ENCODE measurements at places on chromosomes 4 and X. TPM values are rescaled to one million over a fixed set of nuclear protein-coding genes. Genes with fewer than 3 reads are reported as not detected.

DNA sequence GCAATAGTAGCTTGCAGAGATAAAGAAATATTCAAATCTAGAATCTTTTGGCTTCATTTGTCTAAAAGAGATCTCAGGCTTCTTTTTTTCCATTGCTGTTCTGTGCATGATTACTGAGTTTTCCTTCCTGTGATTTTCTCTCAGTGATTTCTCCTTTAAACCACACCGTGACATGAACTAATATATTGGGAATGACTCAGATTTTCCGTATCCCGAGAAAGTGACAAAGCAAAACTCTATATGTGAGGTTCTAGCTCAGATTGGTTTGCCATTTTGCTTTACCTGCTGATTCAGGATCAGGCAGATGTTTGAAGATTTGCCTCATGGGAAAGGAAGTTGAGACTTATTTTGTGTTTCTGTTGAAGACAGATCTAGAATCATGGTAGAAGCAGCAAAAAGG, 59.4 kb downstream of the MTHFD2L start:
- no peak for DNase-seq

DNA sequence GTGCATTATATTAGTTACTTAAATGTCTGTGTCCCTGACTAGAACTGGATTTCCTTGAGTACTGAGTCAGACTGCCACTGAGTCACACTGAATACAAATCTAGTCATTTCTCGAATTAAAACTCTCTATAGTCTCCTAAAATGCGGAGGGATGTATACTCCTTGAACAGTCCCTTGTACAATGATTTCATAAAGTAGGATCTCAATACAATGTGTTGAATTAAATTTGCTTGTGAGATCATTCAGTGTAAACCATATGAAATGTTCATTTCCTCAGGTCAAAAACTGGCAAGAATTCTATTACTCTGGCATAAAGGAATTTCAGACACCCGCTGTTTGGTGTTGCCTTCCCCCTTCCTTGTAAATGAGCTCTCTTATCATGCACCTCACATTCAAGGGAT, 17.5 kb upstream of the FAM241A start:
- no peak for DNase-seq

DNA sequence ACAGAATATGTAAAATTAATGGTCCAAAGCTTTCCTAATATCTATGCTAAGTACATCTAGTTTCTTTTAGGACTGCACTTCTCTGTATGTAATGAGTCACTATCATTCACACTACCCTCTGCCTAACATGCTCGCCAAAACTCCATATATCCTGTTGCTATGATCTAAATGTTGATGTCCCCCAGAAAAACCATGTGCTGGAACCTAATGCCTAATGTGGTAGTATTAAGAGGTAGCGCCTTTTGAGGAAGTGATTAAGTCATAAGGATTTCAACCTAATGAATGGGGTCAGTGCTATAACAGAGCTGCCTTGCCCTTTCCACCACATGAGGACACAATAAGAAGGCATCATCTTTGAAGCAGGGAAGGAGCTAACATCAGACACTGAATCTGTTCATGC, 34.9 kb upstream of the NFKB1 start:
- no peak for DNase-seq

DNA sequence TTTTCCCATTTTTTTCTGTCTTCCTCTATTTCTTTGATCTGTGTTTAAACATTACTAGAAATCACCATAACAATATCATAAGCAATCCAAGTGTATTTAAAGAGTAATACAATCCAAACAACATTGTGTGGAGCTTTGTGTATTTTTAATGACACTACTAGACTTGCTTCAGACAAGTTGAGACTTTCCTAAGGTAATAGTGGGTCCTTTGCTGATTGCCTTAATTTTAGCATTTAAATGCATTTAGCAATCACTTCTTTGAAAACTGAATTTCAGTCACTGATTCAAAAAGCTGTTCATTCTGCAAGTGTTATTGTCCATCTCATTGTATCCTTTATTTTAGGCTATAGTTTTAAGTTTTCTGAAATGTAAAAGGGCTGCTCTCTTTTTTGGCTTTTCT, 804.8 kb downstream of the ADGRL3 start:
- no peak for DNase-seq

- no peak for DNase-seq
These were observed 41.0 kb upstream of the UGT2B17 start for GRCh38 chr4:68617003-68617698.

- no peak for DNase-seq
These were observed 11.4 kb downstream of the WDFY3 start for GRCh38 chr4:84954982-84955567.

DNA sequence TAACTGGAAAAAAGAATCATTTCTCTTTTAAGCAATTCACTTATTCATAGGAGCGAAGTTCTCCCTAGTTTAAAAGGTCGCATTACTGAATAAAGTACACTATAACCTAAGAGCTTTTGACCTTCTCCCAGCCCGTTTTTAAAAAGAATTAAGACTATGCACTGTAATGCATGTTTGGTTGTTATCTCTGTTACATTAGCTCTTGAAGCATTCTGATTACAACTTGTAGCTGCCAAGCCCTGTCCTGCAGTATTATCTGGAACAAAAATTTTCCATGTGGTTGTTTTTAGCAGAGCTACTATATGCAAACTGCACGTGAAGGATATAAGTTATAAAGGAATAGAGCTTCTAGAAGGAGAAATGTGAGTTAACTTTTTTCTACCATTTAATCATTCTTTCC, 8.1 kb downstream of the GAB1 start:
- DNase-seq: no peak

DNA sequence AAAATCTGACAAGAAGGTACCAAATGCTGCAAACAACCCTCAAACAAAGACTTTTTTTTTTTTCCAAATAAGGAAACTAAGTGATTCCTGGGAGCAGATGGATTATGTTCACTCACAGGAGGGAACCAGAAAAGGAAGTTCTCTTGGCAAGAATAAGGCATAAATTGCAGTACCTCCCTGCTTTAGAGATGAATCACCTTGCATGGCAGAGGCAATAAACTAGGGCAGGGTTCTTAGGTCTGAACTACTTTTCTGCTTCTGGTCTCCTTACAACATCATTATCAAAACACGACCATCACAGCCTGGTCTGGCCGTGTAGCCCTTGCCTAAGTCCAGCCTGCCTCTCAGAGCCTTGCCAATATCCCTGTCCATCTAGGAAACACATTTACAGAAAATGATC, 6.3 kb downstream of the TMEM31 start:
- no peak for DNase-seq

DNA sequence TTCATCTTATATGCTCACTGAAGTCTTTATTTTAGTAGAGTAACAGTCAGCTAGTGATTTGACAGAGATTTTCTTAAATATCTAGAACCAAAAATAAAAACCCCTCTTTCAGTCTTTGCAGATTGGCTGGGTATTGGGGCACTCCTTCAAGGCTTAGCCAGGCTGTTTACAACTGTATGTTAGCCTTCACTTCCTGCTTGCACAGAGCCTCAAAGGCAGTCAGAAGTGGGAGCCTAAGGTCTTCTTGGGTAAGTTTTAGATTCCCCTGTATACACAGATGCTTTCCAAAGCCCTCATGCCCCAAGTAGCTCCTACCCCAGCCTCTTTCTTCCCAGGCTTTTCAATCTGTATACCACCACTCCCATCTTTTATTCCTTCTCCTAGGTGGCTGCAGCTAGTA, 136.1 kb upstream of the STIM2 start:
- no peak for DNase-seq

GRCh38 chrX:138986866-138987265, 275.3 kb upstream of the FGF13 start:
- DNase-seq: no peak

GRCh38 chr4:70722199-70722791, 531 bp downstream of the RUFY3 start:
- DNase-seq: no peak

GRCh38 chr4:81648576-81649275, 177.0 kb upstream of the RASGEF1B start:
- DNase-seq: no peak

DNA sequence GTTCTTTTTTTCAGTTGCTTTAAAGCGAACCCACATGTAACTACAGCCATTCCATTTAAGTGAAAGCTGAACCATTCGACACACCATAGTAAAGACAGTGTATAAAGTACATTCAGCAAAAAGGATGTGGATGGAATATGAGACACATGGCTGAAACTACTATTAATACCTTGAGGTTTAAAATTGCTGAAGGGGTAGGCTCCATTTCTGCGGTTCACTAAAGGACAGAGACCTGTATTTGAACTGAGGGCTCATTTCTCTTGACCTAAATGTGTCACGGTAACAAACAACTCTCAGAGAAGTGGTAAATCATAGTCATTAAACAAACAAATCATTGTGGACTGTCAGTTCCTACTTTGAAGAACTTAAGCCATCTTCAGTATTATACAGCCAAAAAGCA, 1085.6 kb upstream of the TENM3 start:
- DNase-seq: no peak

GRCh38 chr4:17103231-17103630, 204.8 kb upstream of the LDB2 start:
- DNase-seq: no peak

Gene F8A1
- polyA plus RNA-seq: 13.3 TPM

Gene MAOB
- 3.7 TPM for polyA plus RNA-seq

Gene FREM3
- polyA plus RNA-seq: 0.10 TPM

Gene MAGEB17
- polyA plus RNA-seq: 0.13 TPM

Gene PHOX2B
- 0.34 TPM for polyA plus RNA-seq

Gene GAGE12E
- not detected for polyA plus RNA-seq

Gene SMIM10
- polyA plus RNA-seq: 8.8 TPM

Gene WWC2
- polyA plus RNA-seq: 60.5 TPM
